ENCODE measurements at places on chromosomes 1 and 21.

GRCh38 chr21:36149788-36150711, 6.6 kb upstream of the DOP1B start:
- no peak for DNase-seq

GRCh38 chr21:17003258-17003615, 509.6 kb upstream of the CXADR start:
- DNase-seq: no peak

DNA sequence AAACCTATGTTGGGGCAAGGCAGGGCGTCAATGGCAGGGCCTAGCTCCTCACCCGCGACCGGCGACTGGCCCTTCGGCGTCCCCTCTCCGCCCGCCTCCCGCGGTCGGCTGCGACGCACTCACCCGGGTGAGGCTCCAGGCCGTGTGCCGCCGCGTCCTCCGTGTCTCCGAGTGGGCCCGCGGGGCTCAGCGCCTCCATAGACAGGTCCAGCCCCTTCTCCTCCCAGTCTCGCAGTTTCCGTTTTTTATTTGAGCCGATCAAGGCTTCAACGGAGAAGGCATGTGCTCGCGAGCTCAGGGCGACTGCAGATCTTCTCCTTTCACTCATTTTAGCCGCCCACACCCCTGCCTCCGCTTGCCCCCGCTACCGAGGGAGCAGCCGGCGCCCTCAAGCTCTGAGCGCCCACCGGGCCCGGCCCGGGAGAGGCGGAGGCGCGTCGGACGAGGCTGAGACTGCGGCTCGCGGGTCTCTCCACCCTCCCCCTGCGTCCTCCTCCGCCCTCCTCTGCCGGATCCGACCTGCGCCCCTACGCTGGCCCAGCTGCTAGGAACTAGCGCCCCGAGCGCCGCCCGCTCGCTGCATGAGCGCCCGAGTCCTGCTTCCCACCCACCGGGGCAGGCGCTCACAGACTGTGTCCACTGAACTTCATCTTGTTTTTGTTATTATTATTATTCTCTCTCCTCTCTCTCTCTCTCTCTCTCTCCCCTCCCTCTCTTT, 516 bp downstream of the TBX15 start:
- no peak for DNase-seq

DNA sequence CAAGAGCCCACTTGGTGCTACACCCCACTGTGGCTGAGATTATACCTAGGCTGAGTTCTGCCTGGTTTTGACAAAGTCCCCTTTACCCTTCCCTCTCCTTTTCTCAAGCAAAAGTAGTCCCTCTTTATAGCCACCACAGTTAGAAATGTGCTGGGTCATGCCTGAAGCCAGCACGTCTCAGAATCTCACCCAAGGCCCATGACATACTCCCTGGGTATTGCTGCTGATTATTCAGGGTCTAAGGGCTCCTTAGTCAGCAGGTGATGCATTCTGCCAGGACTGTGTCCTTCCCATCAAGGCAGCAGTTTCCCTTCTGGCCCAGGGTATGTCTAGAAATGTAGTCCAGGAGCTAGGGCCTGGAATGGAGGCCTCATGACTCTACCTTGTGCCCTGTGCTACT, 67.3 kb upstream of the COX20 start:
- no peak for DNase-seq

DNA sequence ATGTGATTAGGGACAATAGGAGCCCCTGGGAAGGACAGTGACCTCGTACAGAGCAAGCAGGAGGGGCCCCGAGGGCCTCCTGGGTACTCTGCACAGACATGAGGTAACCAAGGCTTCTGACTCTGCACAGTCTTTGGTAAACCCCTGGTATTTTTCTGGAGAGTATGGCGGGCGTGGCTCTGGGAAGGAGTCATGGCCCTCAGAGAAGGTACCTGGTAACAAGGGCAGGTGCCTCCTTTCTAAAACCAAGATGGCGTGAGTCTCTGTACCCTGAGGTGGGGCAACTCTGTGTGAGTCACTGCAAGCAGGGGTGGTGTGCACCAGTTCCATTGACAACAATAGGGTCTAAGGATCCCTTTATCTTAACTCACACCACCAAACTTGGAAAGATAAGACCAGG, 39.9 kb upstream of the SLC19A1 start:
- DNase-seq: no peak

- DNase-seq: no peak
These were observed 25.8 kb downstream of the ABCA4 start for GRCh38 chr1:94095112-94095637.

GRCh38 chr1:31259746-31260145, 20.1 kb upstream of the NKAIN1 start:
- DNase-seq: no peak

DNA sequence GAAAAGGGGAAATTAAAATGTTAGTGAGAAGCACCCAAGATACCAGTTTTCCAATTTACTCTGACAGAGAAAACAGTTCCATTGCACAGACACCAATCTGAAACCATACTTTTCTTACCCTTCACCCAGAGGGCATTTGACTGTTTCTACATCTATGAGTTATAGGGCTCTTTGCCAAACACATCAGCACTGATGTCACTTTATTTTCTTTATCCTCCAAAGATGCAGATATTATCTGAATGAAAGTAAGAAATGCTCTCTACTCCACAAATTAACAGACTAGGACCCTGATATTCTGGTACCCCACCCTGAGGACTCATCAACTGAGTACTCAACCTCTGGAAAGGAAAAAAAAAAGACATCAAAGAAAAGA, 24.2 kb upstream of the PEX19 start:
- no peak for DNase-seq

DNA sequence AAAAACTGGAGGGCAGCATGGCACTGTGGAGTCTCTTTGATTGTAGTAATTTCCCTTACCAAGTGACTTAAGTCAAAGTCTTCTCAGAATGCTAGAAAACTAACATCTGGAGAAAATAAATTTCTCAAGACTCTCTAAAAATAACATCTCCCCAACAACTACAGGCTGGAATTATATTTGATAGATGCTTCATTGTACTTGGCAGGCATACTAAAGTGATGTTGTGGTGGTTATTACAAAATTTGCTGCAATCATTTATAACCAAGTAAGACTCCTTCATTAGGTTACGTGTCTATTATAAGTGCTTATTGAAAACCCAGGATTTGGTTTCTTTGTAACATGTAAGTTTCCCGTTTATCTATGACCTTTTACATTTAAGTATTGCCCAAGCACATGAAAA, 132.9 kb upstream of the NRIP1 start:
- DNase-seq: no peak

GRCh38 chr1:60694980-60695379, 387.4 kb upstream of the NFIA start:
- no peak for DNase-seq

GRCh38 chr21:34055615-34056014, 17.8 kb upstream of the MRPS6 start:
- no peak for DNase-seq

DNA sequence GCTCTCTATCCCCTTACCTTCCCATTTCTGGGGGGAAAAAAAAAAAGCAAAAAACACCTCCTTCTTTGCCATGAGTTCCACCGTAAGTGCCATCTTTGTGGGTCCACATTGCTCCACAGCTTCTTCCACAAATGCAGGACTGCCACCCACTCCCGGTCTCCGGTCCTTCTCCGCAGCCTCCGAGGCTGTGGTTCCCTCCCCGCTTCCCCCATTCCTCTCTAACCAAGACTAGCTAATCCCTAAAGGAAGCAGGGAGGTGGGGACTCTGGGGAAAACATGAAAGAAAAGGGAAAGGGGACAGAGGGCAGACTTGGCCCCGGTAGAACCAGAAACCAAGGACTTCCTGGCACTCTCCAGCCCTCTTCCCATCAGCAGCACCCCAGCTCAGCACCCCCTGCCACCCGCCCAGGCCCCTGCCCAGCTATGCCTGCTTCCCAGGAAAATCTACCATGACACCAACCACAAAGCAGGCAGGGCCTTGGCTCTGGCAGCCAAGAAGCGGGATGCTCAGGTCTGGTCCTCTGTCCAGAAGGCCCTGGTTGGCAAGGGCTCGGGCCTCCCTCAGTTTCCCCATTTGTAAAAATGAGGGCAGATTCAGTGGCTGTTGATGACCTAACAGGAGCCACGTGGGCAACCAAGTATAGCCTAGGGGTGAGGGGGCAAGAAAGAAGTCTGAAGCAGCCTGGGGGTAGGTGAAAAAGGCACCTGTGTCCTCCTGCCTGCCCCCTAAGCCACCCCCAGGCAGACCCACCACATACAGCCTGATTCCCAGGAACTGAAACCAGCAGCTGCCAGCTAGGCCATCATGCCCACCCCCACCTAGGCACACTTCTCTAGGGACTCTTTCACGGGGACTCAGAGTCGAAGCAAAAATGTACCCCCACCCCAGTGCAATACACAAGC, 2.5 kb downstream of the EPHA2 start:
- no peak for DNase-seq

- no peak for DNase-seq
These were observed 72.8 kb downstream of the CNST start for GRCh38 chr1:246638941-246639655.

DNA sequence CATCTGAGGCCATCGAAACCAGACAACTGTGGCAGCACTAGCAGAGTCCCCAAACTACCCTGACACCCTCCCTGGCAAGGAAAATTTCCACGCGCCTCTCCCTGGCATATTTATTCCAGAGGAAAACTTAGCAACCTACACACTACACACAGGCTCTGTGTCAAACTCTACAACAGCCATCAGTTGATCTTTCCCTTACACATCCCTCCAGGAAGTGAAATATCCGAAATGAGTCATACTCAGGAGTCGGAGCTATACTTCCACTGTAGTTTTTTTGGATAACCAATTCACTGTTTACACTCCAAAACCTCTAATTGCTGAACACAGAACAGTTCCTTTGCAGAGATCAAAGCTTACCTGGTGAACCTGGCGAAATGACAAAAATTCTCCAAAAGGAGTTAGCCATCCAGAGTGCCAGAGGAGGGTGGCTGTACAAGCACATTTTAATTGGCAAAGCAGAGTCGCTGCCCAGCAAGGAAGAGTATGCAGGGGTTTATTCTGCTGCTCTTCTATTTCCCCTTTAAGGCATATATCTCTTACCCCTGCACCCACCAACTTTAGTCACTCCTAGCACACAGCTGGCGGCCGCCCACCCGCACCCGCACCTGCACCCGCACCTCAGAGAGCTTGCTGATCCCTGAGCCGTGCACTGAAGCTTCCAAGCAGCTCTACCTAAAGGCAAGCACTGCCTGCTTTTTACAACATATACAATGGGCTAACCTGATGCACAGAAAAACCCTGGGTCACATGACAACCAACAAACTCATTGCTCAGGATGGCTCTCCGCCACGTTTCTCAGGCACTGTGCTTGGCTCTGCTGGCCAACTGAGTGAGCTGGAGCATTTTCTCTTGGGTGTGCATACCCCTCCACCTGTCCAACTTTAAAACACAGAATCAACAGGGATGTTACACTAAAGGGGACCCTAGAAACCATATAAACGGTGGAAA, 54.9 kb downstream of the CAPZB start:
- DNase-seq: no peak

GRCh38 chr21:36661511-36662309, 37.2 kb upstream of the SIM2 start:
- no peak for DNase-seq

- no peak for DNase-seq
These were observed 10.2 kb upstream of the CHIT1 start for GRCh38 chr1:203239526-203240305.

GRCh38 chr1:172390683-172391551, 29.6 kb upstream of the C1orf105 start:
- DNase-seq: no peak

DNA sequence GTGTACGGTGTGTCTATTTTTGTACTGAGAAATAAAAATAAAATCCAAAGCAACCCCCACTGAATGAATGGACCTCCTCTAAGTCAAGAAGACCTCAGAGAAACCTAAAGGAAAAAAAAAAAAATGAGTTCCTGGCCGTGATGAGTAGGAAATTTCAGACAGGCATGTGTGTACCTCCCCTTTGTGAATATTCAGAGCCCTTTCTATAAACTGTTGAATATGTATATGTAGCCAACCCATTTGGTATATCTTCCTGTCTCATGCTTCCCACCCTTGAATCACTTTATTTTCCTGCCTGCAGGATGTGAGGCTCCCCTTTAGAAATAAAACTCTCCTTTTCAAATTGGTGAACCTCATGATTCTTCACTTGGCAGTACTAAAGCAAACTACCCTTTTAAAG, 887.8 kb upstream of the NCAM2 start:
- DNase-seq: no peak

DNA sequence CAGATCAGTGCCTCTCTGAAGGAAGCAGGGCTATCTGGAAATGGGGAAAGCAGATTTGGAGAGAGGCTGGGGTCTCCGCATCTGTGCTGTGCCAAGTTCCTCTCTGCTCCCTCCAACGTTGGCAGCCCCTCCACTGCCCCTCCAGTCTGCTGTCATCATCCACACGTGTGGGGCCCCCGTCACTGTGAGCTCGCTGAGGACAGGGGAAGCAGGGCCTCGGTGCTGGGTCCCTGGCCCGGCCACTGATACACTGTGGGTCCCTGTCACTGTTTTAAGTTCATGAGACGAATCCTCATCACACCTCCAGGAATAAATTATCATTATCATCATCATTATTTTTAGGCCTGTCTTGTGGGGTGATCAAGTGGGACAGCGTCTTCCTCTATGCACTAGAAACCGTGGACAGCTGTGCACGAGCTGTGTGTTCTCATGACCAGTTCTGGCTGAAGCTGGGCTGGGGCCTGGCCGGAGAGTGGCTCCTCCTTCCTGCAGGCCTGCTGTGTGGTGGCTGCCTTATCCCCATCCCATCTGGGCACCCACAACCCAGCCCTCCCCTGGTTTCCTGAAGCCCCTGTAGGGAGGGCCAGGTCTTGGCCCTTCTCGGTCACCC, 52.2 kb downstream of the DMRTB1 start:
- DNase-seq: no peak

- peak; percentile 23 for DNase-seq
These were observed 204.3 kb downstream of the KCNJ6 start for GRCh38 chr21:37711836-37712568.

DNA sequence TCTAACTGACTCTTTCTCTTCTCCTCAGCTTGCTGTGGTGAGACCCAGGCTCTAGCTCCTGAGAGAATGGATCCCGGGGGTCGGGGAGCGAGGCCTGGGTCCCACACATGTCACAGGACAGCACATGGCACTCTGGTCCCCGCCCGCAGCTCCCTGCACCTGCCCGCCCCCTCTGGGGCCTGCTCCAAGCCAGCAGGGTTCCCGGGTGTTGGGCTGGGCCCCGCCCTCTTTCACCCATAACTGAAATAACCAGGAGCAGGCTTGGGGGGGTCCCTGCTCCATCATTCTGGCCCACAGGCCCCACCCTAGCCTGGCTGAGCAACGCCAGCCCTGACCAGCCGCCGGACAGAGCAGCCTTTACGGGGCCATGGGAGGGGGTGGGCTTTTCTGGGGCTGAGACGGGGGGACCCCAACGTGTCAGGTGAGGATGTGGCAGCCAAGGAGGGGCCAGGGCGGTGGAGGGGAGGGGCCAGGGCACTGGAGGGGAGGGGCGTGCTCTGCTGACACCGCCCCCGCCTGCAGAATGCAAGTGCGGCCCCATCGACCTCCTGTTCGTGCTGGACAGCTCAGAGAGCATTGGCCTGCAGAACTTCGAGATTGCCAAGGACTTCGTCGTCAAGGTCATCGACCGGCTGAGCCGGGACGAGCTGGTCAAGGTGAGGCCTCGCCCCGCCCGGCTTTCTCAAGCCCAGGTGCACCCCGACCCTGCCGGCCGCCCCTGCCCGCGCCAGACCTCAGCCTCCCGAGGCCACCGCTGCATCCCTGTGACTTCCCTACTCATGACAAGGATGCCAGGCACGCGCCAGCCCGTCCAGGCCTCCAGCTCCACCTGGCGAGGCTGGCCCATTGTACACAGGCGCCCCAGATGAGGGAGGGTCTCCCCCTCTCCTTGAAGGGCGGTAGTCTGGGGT, 19.4 kb downstream of the COL6A1 start:
- DNase-seq: no peak

- no peak for DNase-seq
These were observed 98.4 kb upstream of the SLC45A1 start for GRCh38 chr1:8219530-8219929.

Measured in activated T-cell treated with anti-CD3 and anti-CD28 coated beads for 48 hours (primary cell).